ENCODE measurements at places on chromosomes 1 and 21.
A peak's percentile ranks its signal among the peaks of the same experiment; 100 is the strongest.

DNA sequence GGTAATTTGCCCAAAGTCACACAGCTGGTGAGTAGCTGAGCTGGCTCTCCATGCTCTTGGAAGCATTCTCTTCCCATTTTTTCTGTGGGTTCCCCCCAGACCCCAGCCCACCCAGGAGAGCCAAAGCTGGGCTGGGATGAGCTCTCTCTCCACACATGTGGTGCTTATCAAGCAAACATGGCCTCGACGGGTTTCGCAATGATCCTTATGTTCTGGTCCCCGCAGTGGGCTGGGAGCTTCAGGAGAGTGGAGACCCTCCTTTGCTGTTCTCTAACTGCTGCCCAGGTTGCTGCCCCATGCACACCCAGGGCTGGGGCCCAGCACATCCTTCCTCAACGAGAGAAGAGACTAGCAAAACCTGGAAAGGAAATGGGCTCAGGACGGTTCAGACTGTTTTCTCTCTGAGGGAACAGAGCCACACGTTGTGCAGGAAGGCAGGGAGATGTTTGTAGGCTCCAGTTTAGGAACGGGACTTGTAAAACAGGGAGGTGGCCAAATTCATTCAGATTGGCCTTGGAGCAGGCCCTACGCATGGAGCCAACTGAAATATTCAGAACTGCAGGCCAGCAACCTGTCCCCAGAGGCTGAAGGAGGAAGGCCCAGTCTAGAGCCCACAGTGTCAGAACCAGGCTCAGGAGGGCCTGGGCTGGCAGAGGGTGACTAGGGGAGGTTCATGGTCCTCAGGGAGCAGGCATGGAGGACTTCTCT lies 27.2 kb upstream of the CSF1 start:
- no peak for DNase-seq

DNA sequence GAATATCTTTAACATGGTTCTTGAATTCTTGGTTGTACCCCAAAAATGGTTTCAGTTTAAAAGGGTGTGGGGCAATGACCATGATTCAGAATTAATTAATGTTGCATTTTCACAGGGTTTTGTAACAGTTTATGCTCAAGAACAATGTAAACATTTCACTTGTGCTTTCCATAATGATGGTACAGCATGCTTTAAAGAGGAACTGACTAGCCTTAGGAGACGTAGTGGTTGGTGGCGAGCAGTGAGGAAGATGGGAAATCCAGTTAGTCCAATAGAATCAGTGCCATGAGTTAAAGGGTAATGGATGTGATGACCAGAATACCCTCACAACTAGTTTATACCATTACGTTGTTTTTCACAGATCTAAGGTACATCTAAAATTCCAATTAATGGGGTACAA lies 138.0 kb downstream of the HS2ST1 start:
- DNase-seq = no peak

GRCh38 chr1:67674260-67675011 lies 10.6 kb upstream of the GADD45A start:
- DNase-seq = peak; percentile 82

GRCh38 chr1:172480431-172480830 lies 36.6 kb upstream of the PIGC start:
- no peak for DNase-seq

- no peak for DNase-seq
Measured at GRCh38 chr1:12712076-12712475, 3.8 kb upstream of the AADACL3 start.

DNA sequence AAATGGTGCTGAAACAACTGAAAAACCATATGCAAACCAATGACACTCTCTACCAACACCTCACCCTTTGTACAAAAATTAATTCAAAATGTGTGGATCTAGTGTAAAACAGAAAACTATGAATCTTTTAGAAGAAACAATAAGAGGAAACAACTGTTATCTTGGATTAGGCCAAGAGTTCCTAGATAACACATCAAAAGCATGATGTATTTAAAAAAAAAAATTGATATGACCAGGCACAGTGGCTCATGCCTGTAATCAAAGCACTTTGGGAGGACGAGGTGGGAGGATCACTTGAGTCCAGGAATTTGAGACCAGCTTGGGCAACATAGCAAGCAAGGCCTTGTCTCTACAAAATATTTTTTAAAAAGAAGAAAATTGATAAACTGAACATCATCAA lies 79.0 kb downstream of the EIF4G3 start:
- no peak for DNase-seq

DNA sequence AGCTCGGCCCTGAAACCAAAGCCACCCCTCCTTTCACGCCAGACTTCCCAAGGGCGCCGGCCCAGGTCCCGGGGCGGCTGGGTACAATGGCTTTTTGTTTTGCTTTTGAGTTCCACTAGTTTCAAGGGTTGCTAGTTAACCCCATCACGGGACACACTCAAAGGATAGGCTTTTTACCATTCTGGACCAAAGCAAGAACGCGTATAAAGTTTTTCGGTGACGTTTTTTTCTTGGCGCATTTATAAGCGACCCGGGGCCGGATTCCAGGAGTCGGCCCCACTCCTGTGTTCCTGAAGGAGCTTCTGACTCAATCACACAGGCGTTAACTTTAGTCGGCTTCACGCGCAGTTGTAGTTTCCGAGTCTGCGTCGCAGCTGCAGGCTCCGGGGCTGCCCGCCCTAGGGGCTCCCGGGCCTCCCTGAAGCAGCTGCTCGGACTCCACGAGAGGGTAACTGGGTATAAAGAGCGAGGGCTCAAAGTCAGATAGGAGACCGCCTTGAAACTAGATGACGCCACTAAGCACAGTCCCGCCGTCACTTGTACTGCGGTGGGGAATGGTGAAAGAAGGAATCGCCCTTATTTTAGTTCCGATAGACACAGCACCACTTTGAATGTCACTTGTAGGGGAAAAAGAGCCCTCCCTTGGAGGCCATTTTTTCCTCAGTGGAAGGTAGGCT lies 707 bp upstream of the KLHL21 start:
- peak; percentile 68 for DNase-seq

- DNase-seq = no peak
Measured at GRCh38 chr1:221786647-221787046, 44.8 kb upstream of the DUSP10 start.

DNA sequence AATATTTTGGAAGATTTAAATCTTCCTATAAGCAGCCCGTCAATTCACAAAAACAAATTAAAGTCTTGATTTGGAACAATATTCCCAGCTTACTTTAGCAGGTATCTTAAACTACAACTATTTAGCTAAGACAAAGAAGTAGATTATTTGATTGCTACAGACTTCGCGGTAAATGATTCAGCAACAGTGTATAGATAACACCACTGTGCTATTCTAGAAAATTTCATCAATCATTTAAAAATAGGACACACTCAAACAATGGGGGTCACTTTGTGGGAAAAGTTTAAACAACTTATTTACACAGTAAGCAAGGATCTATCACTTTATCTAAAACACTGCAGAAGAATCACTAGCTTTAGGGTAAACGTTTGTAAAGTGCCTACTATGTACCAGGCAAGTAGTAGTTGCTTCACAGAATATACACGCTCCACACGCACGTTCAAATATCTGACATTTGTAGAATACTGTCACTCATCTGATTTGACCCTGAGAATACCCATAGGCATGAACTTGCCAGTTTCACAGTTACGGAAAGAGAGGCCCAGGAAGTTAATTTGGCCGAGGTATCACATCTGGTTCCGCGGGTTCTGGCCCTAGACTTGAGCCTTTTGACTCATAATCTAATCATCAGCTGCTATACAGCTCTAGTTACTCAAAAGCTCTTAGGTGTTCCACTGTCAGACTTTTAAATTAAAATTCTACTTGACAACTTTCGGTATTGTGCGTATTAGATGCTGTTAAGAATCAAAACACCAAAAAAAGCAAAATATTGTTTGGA lies 876 bp downstream of the DENND2C start:
- peak; percentile 19 for DNase-seq

DNA sequence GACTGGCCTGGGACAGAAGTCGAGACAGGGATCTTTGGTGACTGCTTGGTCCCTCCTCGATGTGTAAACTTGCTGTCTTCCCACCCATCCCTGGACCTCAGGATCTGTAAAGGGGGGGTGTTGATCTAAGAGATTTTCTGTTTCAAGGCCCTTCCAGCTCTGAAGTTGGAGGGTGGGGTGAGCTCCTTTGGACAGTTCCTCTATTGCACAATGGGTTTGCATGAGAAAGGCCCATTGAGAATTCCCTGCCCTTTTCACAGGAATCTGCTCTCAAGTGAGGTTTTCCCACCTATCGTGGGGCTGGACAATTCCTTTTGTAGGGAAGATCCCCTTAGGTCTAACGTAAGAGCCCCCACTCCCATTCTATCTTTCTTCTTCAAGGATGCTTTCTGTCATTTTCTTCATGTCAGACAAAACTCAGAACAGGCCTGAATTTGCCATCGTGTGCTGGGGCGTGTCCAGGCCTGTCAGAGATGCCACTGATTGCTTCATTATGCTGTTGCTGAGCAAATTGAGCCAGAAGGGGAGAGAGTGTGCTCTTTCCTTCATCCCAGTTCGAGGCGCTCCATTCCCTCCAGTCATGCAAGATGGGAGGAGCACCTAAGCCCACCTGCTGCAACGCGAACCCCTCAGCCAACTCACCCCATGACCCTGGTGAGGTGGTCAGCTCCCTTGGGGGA lies 149.9 kb upstream of the IGSF21 start:
- DNase-seq = no peak

DNA sequence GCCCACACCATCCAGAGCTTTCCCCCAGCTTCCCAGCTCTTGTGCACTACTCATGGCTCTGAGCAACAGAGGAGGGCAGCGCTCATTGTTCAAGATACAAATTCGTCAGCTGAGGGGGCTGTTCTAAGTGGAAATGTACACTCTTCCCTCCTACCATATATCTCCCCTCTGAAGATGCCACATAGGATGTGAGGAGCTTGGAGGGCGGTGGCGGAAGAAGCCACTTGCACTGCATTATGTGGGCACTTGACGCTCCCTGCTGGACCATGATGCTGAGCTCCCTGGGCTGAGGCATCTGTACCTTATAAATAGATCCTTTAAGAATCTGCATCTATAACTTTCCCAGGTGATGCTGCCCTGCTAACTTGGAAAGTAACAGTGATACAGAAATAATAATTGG lies 477.6 kb upstream of the DEPDC1 start:
- DNase-seq = no peak

Data from foreskin fibroblast (primary cell).